T-cell (primary cell): ENCODE measurements at places on chromosomes 2 and 18.

DNA sequence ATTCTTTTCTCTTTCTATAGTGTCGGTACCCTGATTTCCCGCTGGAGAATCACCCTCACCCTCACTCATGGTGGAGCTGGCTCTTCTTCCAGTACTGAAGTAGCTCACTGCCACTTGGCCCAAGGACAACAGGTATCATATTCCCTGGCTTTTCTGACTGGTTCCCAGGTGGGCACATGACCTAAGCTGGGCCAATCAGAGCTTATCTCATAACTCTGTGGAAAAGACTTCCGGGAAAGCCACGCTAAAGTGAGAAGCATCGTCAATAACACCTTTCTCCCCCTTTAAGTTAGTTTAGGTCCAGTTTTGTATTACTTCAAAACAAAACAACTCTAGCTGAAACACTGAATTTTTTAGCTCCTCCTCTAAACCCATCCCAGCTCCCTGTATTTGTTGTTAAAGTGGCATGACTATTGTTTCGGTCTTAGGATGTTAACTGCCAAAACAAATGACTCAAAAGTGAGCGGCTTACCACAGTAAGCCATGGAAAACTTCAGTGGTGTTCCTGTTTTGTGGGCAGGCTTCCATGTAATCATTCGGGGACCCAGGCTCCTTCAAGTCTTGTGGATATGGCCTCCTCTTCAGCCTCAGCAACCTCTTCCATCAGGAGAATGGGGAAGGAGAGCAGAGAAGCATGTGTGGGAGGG is 137.4 kb upstream of the DLX2 start:
- H3K4me3 ChIP-seq: no peak overlapping the region
- no peaks in the 10 kb centered on the region for H3K4me1 ChIP-seq
- no peak overlapping the region for H3K27ac ChIP-seq
- H3K36me3 ChIP-seq: no peaks in the 10 kb centered on the region
- no peak for DNase-seq

DNA sequence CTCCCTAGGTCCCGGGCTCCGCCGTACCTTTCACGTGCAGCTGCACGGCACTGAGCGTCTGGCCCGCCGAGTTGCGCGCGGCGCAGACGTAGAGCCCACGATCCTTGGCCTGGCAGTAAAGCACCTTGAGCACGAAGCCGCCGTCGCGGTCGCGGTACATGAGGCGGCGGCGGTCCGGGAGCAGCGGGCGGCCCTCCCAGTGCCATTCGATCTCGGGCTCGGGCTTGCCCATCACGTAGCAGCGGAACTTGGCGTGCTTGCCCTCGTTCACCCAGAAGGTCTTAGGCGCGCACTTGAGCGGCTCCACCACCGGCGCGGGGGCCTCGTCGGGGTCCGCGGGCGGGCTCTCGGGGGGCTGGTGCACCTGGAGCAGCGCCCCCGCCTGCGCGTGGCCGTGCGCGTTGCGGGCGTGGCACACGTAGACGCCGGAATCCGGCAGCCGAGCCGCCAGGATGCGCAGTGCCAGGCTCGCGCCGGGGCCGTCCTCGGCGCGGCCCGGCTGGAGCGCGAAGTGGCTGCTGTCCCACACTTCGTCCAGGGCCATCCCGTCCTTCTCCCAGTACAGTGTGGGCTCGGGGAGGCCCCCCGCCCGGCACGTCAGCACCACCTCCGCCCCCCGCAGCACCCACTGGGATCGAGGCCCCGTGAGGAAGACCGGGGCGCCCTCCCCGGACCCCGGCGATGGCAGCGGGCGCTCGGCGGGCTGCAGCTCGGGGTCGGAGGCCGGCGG is 980 bp downstream of the OBSL1 start:
- H3K4me1 ChIP-seq: no peaks in the 10 kb centered on the region
- H3K27me3 ChIP-seq: no peaks in the 10 kb centered on the region
- H3K27ac ChIP-seq: no peak overlapping the region
- H3K36me3 ChIP-seq: no peaks in the 10 kb centered on the region
- H3K4me3 ChIP-seq: no peak overlapping the region

- no peak overlapping the region for H3K4me3 ChIP-seq
- no peaks in the 10 kb centered on the region for H3K27me3 ChIP-seq
- no peak for DNase-seq
- no peak overlapping the region for H3K27ac ChIP-seq
- no peaks in the 10 kb centered on the region for H3K4me1 ChIP-seq
Measured at GRCh38 chr2:20595439-20596192, 55.3 kb downstream of the HS1BP3 start.

GRCh38 chr2:131104487-131105155 is 515 bp upstream of the PLEKHB2 start:
- H3K27me3 ChIP-seq: no peaks in the 10 kb centered on the region
- H3K36me3 ChIP-seq: no peaks in the 10 kb centered on the region
- H3K4me1 ChIP-seq: peaks cover 30% of the 10 kb centered on the region
- peak overlapping the region; percentile 99 for H3K4me3 ChIP-seq
- DNase-seq: no peak
